ENCODE measurements at places on chromosomes 3 and 15. TPM values are rescaled to one million over a fixed set of nuclear protein-coding genes. Genes with fewer than 3 reads are reported as not detected.

GRCh38 chr3:168884353-168884903 is 779.1 kb downstream of the MECOM start:
- H3K4me3 ChIP-seq, result no peak overlapping the region
- H3K27ac ChIP-seq, result no peak overlapping the region
- DNase-seq, result no peak

GRCh38 chr3:52226229-52226817 is 878 bp upstream of the TLR9 start:
- peaks cover 25% of the 10 kb centered on the region for H3K36me3 ChIP-seq
- no peak overlapping the region for H3K27ac ChIP-seq
- H3K4me3 ChIP-seq, result no peak overlapping the region
- H3K27me3 ChIP-seq, result no peaks in the 10 kb centered on the region

Gene PLSCR5
- total RNA-seq, result not detected

DNA sequence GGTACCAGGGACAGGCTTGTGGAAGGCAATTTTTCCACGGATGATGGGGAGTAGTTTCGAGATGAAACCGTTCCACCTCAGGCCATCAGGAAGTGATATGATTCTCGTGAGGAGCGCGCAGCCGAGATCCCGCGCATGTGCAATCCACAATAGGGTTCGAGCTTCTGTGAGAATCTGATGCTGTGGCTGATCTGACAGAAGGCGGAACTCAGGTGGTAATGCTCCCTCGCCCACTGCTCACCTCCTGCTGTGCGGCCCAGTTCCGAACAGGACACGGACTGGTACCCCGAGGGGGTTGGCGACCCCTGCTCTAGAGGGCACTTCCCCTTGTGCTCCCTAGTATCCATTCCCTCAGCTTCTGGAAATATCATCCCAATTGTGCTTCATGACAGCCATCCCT is 99.9 kb downstream of the PLD1 start:
- H3K36me3 ChIP-seq, result peaks cover 11% of the 10 kb centered on the region
- H3K27ac ChIP-seq, result no peak overlapping the region
- H3K27me3 ChIP-seq, result no peaks in the 10 kb centered on the region
- DNase-seq, result no peak
- no peaks in the 10 kb centered on the region for H3K4me1 ChIP-seq

DNA sequence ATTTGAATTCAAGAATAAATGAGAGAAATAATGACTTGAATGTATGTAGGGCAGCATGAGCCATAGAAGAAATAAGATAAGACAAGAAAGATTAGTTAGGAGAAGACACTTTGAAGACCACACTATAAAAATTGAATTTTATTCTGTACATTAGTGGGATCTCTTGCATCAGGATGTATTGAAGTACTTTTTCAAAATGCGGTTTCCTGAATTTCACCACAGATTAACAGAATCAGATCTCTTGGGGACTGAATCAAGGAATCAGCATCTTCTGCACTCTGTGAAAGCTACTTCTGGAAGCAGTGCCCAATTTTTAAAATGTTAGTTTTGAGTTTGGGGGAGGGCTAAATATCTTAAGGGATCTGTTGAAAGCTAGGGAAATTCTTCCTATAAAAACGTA is 763.9 kb upstream of the GOLIM4 start:
- no peak overlapping the region for H3K27ac ChIP-seq
- no peaks in the 10 kb centered on the region for H3K4me1 ChIP-seq
- H3K36me3 ChIP-seq, result no peaks in the 10 kb centered on the region

All from K562 (cell line).